ENCODE measurements at places on chromosomes 7 and 10.

DNA sequence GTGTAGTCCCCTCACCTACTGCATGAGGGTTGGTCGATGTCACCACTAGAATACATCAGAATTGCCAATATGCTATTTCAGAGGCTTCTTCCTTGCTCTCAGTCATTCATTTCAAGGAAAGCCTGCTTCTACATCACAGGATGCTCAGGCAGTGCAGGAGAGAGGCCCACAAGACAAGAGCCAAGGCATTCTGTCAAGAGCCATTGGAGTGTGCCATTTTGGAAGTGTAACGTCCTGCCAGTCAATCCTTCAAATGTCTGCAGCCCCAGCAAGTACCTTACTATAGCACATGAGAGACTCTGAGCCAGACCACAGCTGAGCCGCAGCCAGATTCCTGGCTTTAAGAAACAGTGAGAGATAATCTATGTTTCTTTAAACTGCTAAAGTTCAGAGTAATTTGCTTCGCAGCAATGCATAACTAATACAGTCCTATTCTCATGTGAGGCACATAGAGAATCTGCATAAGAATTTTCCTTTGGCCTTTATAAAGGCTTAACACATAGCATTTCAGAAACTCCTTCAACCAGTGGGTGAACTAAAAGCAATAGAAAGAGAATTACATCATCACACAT lies 166.5 kb upstream of the GNAI1 start:
- DNase-seq = no peak

- DNase-seq = no peak
Measured at GRCh38 chr10:88095778-88096431, 232.5 kb downstream of the PTEN start.

DNA sequence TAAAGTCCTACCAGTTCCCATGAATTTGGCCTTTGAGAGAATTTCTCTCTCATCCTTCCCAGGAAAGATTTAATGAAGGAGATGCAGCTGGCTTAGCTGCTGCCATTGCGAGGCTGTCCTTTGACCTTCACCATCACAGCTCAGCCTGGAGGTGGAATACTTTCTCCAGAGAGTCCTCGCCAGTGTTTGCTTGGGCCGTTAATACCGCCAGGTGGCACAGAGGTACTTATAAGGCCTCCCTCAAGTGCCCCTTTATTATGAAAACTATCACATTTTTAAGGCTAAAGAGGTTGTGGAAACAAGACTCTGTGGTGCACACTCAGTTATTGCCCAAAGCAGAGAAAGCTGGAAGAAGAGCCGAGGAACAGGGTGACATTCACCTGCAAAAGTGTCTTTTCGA lies 330.6 kb downstream of the CCSER2 start:
- no peak for DNase-seq

DNA sequence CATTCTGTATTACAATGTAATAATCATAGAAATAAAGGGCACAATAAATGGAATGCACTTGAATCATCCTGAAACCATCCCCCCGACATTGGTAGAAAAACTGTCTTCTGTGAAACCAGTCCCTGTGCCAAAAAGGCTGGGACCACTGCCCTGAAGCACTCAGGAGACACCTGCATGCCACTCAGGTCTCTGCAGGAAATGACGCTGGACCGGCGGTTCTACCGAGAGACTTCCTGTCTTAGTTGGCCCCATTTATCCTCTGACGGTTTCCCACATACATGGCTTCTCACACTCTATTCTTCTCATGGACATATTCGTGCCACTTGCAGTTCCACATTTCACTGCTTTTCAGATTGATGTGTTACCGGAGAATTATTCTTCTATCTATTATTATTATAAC lies 617.5 kb downstream of the SDK1 start:
- DNase-seq = no peak

DNA sequence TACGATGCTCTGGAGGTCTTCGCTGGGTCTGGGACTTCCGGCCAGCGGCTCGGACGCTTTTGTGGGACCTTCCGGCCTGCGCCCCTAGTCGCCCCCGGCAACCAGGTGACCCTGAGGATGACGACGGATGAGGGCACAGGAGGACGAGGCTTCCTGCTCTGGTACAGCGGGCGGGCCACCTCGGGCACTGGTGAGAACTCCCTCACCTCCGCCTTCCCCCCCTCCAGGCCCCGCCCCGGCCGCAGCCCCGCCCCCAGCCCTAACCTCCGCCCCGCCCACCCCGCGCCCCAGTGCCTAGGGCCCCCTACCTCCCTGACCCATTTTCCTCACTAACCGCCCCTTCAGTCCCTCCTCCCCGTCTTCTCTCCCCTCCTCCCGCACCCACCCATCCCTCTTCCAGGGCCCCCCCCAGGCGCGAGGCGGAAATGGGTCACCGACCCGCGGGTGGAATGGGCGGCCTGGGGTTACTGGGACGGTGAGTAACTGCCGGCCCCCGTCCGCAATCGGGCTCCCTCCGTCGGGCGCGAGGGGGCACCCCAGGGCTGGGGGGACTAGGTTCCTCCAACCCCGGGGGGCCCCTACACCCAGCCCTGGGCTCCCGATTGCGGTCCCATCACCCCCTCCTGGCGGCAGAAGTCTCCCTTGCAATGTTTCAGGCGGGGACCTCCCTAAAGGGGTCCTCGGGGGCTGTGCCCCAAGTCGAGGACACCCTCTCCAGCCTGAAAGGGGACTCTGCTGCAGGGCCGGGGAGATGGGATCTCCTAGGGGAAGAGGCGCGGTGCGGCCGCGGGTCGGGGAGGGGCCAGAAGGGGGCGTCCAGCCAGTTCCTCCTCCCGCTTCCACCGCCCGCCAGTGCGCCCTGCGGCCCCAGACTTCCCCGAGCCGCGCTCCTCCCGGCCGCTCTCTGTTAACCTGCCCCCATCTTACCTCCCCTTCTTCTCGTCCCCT lies 2.1 kb downstream of the PCOLCE start:
- DNase-seq = peak; percentile 42

DNA sequence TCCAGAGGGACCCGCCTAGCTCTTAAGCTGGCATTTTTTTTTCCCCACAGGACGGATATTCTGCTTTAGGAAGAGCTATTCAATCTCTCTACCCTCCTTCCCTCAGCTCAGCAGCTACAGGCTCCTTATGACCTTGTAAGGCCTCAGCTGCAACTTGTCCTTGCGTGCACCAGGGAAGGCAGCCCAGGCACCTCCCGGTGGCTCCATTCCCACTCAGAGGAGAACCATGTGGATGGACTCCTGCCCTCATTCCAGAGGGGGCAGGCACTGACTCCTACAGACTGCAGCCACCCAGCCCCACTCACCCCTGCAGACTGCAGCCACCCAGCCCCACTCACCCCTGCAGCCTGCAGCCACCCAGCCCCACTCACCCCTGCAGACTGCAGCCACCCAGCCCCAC lies 73.7 kb downstream of the ITIH5 start:
- no peak for DNase-seq

- DNase-seq = no peak
Measured at GRCh38 chr7:20402747-20403230, 72.1 kb downstream of the ITGB8 start.

- no peak for DNase-seq
Measured at GRCh38 chr7:2403718-2404648, 572 bp downstream of the CHST12 start.

DNA sequence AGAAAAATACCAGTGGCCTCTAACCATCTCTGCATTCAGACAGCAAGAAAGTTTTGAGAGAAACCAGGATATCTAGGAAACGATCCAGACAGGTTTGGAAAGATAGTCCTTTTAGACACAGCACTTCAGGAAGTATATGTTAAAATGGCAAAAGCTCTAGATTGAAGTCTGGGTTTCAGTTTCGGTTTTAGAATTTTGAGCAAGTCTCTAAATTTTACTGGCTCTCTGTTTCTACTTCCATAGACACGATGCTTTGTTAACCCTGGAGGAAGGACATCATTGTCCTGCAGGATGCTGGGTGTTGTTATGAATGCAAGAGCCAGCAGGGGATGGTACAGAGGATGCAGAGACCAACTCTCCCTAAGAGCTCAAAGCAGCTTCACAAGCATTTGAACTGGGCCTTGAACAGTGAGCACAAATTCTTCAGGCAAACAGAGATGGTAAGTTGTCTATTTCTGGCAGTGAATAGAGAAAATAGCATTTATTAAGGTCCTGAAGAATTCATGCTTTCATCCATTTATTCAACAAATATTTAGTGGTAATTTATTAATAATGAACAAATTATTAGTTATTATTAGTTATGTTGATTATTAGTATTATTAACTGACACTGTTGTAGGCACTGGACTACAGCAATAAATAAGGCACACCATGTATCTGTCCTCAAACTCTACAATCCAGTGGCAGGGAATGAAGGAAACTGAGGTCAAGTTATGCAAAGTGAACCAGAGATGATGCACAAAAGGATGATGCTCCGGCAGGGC lies 152.7 kb upstream of the NRP1 start:
- DNase-seq = no peak

- DNase-seq = no peak
Measured at GRCh38 chr10:99913831-99914235, 95.9 kb downstream of the DNMBP start.

DNA sequence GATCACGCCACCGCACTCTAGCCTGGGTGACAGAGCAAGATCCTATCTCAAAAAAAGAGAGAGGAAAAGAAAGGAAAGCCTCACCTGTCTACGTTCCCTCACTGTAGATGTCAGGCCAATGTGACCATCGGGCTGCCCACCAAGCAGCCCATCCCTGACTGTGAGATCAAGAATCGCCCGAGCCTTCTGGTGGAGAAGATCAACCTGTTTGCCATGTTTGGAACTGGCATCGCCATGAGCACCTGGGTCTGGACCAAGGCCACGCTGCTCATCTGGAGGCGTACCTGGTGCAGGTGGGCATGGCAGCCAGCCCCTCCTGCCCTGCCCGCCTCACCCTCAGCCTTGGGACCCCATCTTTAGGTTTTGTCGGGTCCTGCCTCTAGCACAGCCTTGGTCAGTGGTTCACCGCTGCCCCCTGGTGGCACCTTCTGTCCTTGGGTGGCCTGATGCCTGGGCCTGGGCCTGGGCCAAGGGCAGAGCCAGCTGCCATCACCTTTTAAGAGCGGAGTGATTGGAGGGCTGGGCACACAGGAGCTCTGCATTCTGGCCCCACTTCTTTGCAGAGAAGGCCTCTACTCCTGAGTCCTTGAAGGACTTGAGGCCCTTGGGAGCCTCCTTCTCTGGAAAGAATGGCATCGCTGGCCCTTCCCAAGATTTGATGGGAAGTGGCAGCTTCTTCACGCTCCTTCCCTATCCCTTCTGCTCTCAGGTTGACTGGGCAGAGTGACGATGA lies 14.4 kb upstream of the AHCYL2 start:
- peak; percentile 48 for DNase-seq

- no peak for DNase-seq
Measured at GRCh38 chr7:2632733-2633537, 1.1 kb downstream of the TTYH3 start.

- DNase-seq = no peak
Measured at GRCh38 chr7:112042631-112043030, 163.6 kb downstream of the DOCK4 start.

DNA sequence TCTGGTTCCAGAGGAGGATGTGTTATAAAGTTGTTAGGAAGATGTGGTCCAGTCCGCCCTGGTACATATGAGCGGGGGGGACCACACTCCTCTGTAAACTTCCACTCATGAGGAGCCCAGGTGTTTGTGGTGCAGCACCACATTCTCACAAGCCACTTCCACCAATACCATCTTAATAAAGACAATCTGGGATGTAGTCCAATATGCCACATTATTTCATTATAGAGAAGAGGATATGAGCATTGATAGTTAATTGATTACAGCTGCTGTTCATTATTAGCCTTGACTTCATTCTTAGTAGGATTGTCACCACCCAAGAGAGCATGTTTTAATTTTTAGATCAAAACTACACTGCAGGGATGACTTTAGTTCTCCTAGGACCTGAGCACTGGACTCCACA lies 40.5 kb downstream of the ERCC6 start:
- DNase-seq = no peak

DNA sequence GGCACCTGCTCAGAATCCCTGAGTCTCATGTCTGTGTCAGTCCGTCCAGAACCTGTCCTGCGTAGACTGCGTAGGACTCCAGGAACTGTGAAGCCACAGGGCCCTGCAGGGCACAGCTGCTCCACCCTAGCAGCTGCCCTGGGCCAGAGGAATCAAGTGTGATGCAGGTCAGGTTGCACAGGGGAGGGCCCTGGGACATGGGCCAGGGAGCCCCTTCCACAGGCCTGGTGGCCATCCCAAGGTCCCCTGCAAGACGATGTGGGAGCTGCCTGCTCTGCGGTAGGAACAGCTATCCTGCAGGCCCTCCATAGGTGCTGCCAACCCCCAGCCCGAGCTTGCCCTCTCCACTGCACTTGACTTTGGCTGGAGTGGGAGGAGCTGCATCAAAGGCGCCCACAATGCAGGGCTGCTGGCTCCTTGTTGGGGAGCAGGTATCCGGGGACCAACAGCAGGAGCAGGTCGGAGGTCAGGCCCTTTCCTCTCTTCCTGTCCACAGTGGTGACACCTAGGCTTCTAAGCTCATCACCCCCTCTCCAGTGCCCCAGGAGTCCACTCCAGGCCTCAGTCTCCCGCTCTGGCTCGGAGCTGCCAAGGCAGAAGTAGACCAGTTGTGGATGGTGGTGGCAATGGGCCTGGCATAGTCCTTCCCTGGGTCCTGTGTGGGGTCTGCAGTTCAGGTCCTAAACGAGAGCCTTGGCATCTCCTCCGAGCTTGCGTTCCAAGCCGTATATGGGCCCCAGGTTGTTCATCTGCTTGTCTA lies 149.1 kb downstream of the MAPK8 start:
- no peak for DNase-seq

DNA sequence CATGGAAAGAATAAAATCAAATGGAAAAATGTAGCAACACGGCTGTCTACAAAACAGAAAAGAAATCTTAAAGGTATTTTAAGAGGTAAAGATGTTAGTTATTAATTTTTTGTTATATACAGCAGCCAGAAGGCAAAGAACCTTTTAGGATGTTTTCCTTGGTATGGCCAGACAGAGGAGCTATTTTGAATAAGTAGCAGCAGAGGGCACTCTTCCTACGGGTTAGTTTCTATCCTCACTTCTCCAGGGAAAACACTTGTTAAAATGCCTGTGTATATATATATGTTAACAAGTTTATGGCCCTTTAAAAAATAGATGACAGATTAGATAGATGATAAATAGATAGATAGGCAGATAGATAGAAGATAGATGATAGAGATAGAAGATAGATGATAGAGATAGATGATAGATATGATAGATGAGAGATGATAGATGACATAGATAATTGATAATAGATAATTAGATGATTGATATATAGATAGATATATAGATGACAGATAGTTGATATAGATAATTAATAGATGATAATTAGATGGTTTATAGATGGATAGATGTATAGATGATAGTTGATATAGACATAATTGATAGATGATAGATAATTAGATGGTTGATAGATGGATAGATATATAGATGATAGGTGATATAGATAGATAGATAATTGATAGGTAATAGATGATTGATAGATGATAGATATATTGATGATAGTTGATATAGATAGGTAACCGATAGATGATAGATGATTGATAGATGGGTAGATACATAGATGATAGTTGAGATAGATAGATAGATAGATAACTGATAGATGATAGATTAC lies 57.8 kb upstream of the WIPF3 start:
- no peak for DNase-seq
